ENCODE measurements at places on chromosomes 11 and 22.

DNA sequence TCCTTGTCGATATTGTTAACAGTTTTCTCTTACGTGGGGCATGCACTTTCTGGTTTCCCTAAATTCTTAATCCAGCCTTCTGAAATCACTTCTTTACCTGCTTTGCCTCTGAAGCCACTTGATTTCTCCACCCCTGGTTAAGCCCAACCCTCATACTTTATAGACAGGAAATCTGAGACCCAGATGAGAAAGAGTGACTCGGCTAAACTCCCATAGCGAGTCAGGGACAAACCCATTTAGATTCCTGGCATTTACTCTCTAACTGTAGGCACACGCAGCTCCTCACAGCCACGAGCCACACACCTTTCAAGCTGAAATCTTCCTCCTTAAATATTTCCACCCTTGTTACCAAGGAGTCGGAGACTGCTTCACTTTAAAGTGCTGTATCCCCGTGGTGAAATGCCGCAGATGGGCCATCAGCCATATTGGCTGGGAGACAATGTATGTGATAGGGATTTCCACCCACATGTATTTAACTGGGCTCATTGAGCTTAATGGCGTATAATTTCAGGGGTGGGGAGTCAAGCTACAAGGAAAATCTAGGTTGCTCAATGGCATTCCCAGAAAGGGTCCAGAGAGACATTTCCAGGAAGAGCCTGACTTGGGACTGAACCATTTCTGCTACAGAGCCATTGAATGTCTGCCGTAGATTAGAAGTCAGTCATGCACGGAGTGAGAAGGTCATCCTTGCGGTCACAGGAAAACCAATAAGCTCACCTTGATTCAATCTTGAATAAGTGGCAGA is 49.9 kb upstream of the GRK3 start:
- DNase-seq = no peak

DNA sequence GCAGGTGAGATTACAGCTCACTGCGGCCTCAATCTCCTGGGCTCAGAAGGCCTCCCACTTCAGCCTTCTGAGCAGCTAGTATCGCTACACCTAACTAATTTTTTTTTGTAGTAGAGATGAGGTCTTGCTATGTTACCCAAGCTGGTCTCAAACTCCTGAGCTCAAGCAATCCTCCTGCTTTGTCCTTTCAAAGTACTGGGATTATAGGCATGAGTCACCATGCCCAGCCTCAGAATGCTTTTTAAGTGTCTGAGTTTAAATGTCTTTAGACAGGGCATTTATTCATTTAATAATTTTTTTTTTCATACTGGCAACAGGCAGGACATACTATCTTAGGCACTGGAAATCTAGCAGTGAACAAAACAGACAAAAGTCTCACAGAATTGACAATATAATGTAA is 27.7 kb downstream of the LRP4 start:
- DNase-seq = no peak

DNA sequence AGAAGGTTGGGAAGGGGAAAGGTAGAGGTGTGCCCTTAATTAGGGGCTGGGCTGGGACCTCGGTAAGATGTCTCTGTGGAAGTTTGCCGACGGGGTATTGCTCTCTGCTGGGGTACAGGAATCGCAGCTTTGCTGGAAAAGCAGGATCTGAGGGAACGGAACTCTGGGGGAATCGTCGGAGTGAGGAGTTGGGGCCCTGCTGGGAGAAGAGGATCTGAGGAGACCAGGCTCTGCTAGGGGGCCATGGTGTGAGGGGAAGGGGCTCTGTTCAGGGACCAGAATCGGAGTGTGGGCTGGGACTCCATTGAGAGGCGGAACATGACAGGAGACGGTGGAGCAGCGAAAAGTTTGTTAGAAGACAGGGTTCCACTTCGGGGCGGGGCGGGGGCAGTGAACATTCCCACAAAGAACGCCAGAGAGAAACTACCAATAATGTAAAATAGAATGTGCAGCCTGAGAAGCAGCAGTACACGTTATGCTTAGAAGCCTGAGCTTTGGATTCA is 456 bp downstream of the AAMDC start:
- DNase-seq = peak; percentile 29

GRCh38 chr11:75639762-75640181 is 29.1 kb downstream of the MAP6 start:
- DNase-seq = peak; percentile 44

DNA sequence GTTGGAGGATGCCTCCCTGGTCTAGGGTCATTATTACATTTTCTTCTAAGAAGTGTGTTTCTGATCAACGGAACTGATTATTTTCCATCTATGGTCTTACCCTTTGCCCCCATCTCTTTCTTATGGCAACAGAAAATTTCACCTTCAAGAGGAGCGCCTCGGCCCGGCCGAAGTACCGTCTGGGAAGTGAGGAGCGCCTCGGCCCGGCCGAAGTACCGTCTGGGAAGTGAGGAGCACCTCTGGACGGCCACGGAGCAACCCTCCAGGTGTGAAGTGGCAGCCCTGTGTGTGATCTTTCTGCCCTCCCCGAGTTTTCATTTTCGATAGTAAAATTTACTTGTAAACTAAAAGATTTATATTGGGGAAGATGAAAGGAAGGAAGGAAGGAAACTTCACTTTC is 3.1 kb upstream of the APOBEC3C start:
- no peak for DNase-seq

GRCh38 chr11:45223496-45223895 is 62.6 kb downstream of the SYT13 start:
- no peak for DNase-seq

GRCh38 chr11:129792663-129793062 is 23.0 kb upstream of the TMEM45B start:
- DNase-seq = no peak
